ENCODE measurements at places on chromosomes 7 and 10.

GRCh38 chr7:66399566-66399965, 194.4 kb downstream of the TPST1 start:
- no peak for DNase-seq

DNA sequence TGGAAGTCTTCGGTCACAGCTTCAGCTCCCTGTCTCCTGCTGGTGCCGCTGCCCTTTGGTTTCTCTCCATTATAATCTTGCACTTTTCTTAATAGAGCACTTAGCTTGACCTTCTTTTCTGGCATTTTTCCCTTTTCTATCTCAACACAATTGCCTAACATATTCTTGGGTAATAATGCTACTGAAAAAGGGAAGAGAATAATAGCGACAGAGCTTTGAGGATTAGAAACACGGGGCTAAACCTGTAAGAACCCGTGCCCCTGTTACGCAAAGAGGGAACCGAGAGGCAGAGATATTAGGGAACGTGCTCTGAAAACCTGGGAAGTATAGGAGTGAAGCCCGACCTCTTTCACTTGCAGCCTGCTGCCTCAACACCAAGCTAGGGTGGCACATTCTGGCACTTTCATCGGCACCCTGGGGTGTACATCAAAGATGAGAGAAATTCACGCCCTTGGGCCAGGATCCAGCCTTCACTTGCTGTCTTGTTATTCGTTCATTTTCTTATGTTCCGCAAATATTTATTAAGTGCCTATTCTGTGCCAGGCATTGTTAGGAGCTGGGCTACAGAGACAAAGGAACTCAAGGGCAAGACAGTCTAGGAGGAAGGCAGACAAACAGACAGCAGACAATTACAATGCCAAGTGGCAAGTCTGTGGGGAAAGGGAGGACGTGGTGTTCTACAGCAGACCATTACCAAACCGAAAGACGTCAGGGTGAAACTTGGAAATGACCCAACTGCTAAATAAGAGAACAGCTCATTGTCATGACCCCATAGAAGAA, 33.0 kb upstream of the GALNTL5 start:
- no peak for DNase-seq

- DNase-seq = no peak
These were observed 33.9 kb downstream of the MALSU1 start for GRCh38 chr7:23332910-23333612.

DNA sequence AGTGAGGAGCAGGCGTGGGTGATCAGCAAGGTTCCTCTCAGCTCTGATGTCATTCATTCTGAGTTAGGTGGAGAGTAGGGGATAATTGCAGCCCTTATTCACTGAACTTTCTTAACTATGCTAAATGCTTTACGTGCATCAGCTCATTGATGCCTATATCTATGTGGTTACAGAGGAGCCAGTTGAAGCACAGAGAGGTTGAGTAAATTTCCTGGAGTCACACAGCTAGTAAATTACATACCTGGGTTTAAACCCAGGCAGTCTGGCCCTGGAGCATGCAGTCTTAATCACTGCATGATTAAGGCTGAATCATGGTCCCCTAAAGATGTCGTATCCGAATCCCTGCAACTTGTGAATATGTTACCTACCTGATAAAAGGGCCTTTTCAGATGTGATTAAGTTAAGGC, 99.6 kb downstream of the GRK5 start:
- DNase-seq = no peak

DNA sequence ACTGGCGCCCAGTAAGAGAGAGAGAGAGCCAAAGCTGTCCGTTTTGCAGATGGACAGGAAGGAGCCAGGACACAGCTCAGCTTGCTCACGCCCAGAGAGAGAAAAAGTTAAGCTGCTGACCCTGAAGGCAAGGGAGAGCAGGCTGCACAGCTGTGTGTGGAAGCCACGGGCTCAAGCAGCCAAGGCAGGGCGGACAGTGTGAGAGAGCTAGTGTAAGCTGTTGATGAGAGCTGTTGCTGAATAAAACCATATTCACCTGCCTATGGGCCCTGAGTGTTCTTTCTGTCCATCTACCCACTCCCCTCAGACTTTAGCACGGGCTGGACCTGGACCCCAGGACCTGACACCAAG, 5.4 kb downstream of the INMT start:
- DNase-seq = no peak

GRCh38 chr10:58341947-58342346, 7.1 kb downstream of the UBE2D1 start:
- DNase-seq = no peak

- DNase-seq = no peak
These were observed 31.9 kb downstream of the FKBP6 start for GRCh38 chr7:73359746-73360375.

GRCh38 chr10:821322-821721, 110.2 kb downstream of the LARP4B start:
- no peak for DNase-seq

DNA sequence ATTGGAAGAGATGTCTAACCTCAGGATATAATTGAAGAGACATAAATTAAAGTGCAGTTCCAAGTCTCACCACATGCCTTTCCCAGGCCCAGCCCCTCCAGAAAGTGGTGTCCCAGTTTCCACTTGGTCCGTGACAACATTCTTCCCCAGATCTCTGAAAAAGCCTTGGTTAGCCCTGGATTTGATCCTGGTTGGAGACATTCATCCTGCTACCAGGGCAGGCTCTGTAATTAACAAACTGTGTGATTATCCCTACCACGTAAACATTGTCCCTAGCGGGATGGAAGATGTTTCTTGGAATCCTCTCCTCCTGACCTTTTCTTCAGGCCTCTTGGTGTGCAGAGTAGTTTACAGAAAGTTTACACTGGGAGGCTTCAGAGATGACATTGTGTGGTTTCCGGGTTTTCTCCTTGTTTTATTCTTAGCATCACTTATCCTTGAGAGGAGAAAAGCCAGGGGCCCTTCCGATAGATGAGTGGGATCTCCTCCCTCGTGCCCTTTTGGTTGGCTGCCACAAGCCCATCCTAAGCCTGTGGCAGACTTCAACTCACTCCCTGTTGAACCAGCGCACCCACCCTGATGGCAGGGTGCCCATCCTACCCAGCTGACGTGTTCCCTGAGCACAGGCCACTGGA, 83.8 kb downstream of the COL13A1 start:
- no peak for DNase-seq

- DNase-seq = no peak
These were observed 218.3 kb upstream of the AKR1E2 start for GRCh38 chr10:4607681-4608080.

DNA sequence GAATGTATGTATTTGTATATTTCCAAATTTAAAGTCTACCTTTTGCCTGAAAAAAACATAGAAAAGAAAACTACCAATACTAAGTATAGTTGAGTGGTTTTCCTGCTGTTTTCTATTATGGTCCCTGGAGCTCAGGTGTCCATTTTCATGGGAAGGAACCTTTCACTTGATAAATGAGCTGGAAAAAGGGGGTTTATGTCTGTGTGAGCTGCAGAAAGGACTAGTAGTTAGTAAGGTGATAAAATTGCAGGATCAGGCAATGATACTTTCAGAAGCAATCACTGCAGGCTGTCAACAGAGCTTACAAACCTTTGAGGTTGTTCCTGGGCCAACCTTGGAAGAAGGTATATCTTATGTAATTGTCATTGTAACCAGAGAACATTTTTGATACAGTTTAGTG, 48.0 kb downstream of the ST7 start:
- DNase-seq = no peak

DNA sequence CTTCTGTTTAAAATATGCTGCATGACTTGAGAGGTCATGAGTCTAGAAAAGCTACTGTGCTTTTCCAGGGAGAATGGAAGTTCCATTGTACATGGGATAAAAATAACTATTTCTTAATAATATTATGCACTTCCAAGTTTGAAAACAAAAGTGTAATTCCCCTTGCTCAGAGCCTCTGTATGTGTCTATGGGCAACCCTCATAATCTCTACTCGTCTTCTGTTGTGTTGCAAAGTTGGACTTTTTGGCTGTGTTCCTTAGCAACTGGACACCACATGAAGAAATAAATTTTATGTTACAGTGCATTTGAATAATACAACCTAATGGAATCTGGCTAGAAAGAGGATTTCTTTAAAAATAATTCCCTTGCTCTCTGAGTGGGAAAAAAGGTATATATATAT, 242.6 kb downstream of the TWIST1 start:
- no peak for DNase-seq

- no peak for DNase-seq
These were observed 60.1 kb downstream of the FAM171A1 start for GRCh38 chr10:15310776-15311568.

- DNase-seq = no peak
These were observed 109.1 kb downstream of the CDH23 start for GRCh38 chr10:71505862-71506261.

- DNase-seq = no peak
These were observed 185.3 kb downstream of the WDR11 start for GRCh38 chr10:121036431-121036830.

DNA sequence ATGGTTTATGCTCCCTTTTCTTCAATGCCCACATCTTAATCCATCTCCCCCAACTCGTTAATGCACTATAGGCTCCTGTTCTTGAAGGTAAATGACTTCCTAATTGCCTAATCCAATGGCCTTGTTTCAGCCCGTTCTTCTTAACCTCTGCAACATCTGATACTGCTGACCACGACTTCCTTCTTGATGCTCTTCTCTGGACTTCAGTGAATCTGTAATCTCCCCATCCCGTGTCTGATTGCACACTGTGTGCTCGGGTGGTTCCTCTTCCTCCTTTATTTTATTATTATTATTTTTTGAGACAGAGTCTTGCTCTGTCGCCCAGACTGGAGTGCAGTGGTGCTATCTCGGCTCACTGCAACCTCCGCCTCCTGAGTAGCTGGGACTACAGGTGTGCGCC, 58.9 kb downstream of the HIPK2 start:
- no peak for DNase-seq

DNA sequence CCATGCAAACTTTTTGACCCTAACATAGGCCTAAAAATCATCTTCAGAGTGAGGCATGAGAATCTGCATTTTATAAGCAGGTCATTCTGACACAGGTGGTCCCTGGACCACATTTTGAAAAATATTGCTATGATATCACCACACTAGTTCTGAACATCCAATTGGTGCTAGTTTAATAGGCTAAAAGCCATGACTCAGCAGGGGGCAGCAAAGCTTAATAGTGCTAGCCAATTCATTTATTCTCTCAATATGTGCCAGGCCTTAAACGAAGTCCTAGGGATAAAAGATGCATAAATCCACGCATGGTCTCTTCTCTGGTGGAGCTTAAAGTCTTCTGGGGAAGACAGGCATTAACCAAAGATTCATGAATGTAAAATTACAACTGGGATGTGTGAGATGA, 10.2 kb upstream of the SLC25A28 start:
- DNase-seq = no peak

Data from anterior cingulate cortex (tissue), 58 donors.